ENCODE measurements at places on chromosomes 5 and 9.

DNA sequence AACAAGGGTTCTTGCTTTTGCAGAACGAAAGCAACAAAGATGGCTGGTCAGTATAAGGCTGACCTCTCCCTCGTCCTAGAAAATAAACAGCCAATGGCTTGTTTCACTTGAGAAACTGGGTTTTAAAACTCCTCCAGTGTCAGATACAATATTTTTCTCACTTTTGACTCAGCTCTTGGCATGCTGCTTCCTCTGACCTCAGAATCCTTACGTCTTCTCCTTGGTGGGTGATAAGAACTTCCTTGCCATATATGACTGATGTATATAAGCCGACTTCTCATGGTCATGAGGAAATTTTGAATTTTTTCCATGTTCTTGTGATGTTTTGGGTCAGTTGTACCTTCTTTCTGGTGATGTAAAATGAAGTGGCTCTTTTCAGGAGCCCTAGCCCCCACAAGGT lies 3.8 kb downstream of the ZNF618 start:
- peak; percentile 20 for DNase-seq

DNA sequence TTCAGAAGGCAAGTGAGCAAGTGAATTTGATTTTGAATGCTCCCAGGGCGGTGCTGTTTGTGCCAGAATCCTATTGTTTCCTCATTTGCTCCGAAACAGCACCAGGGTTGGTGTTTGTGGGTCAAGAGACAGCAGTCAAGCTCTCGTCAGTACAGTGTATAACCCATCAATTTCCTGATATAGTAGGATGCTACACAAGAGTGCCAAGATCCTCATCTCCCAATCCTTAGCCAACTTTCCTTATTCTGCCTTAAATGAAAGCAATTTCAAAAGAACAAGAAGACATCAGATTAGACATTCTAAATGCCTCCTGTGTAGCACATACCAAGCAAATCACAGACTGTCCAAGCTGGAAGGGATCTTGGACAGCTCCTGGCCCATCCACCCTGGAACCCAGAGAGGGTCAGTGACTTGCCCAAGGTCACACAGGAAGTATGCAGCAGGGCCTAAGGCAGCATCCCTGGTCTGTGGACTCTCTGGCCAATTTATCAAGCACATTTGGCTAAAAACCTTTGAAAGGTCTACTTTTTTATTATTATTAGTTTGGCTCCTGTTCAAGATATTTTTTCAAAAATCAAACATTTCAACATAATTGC lies 4.5 kb downstream of the WHRN start:
- no peak for DNase-seq

GRCh38 chr5:128646176-128646575 lies 108.1 kb upstream of the FBN2 start:
- DNase-seq, result peak; percentile 44

- DNase-seq, result no peak
Observed at GRCh38 chr5:174058433-174059122, 13.1 kb downstream of the NSG2 start.

DNA sequence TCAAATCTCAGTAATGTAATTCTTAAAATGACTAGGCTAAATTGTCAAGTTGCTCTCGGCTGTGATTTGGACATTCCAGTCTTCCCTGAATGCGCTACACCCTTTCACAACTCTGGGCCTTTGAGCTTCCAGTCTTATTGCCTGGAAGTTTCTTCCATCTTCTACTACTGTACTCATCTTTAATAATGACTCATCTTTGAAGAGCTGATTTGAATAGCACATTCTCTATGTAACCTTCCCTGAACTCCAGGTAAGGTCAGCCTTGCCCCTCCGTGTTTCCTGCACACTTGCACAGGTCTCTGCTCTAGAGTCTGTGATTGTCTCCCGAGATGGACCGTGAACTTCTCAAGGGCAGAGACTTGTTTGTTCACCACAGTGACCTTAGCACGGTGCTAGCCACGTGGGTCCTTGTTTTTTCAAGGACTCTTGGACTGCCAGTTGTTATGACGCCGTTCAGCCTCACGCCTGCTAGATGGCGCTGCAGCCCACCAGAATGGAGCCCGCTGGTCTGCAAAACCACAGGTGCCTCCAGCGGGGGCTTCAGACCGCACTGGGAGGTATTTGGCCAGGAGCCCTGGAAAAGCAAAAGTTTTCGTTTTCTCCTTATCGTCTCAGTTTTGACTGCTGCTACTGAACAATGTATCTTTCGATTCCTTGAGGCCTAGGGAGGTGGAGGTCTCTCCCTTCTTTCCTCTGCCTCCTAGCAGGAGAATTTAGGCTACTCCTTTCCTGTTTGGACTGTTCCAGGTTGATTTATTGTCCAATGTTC lies 44.4 kb downstream of the SEC61B start:
- peak; percentile 72 for DNase-seq

DNA sequence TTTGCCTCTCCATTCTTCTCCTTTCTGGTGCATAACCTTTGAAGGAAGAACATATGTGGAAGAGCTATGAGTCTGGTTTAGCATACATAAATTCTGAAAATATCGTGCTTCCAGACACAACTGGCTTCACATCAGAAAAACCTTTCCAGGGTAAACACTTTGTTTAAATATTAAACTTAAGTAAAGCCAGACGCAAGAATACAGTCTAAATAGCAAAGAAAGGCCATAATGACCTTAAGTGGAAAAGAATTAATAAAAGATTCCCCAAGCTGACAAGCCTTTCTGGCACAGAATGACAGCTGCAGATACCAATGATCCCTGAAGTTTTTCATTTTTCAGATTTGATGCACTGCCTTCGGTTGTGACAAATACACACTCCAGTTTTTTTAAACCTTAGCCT lies 13.5 kb upstream of the TSSK1B start:
- DNase-seq, result no peak

DNA sequence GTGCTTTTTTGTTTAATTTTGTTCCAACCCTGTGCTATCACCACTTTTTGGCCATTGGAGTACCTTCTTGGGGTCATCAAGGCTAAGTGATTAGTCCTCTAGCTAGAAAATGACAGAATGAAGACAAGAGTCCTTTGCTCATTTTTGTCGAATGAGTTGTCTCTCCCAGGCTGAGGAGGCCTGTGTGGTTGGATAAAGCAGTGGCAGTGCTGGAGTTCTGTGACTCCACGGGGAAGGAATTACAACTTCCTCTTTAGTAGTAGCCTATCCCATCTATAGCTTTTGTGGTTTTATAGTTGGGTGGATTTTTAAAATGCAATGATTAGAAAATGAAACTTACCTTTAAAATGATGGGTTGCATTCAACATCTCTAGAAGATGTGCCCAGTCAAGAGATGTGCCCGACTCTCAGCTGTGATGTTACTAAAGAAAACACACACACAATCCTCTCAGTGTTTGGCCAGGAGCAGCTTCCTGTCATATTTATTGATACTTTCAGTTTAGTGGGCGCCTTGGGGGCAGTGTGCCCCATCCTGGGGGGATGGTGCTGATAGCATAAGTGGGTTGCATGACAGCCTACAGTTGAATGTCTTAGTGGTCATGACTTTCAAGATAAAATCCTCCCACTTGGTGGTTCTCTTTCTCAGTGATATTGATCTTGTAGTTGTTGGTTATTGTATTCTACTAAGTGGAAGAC lies 11.9 kb downstream of the OTULINL start:
- peak; percentile 81 for DNase-seq

- DNase-seq, result no peak
Observed at GRCh38 chr9:27451207-27451797, 72.8 kb upstream of the IFNK start.

DNA sequence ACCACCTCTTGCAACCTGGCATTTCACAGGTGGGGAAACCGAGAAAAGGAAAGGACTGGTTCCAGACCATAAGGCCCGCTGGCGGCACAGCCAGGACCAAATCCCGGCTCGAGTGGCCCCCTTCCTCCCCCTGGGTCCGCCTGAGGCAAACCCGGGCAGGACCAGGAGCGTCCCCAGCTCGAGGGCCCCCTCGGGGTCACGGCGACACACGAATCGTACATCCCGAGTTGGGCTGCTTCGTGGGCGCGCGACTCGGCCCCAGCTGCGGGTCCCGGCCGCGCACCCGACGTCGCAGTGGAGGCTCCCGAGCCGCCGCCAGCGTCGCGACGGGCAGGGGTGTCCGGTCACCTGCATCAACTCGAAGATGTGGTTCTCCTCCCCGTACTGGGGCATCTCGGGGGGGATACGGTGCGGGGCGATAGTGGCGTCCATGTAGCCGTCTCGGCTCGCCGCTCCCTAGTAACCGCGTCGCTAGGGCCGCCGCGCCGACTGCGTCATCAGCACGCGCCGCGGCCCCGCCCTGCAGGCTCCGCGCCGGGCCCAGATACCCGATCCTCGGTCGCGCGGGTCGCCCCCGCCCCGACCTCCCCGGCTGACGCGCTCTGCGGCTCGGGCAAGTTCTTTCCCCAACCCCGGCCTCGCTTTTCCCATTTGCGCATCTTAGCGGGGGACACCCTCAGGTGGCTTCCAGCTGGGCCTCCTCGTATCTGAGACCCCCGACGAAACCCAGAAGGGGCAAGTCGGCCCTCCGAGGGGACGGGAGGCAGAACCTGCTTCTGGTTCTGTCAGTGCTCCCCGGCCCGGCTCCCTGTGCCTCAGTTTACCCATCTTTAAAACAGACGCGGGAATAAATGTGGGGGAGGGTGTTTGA lies at the start of gene AK8:
AK8 (minus strand) TSS at position 461 of the 871 bp plus-strand sequence; CDS start at position 432, 29 bp downstream.
- peak; percentile 70 for DNase-seq

All from EH (cell line).